Common myeloid progenitor, CD34-positive (primary cell): ENCODE measurements at places on chromosomes 11 and 22.

DNA sequence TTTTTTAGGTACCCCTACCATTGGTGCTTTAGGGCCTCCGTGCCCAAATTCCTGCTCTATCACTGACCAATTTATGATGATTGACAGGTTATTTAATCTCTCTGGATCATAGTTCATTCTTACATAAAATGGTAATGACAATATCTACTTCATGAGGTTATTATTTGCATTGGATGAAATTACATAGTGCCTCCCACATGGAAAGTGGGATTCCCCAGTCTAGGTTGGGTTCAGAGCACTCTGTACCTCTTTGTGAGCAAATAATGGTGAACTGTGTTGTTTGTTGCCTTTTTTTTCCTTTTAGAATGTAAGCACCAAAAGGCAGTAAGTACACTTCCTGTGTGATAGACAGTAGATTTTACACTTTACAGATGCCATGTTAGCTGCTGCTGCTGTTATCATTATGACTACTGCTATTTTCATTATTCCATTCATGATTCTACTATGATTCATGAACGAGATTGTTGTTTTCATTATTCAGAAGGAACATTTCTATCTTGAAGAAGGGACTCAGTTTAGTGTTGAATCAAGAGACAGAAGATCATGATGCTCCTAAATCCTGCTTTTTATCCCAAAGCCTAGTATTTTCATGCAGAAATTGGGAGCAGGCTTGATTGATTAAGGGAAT is 100.8 kb downstream of the ALX4 start:
- no peak for DNase-seq

GRCh38 chr11:110951950-110952503 is 239.8 kb upstream of the ARHGAP20 start:
- no peak for DNase-seq

GRCh38 chr11:57180081-57180561 is 1.6 kb upstream of the LRRC55 start:
- DNase-seq, result peak; percentile 7

GRCh38 chr11:77450227-77450626 is 23.7 kb downstream of the PAK1 start:
- no peak for DNase-seq

- no peak for DNase-seq
Observed at GRCh38 chr11:88059326-88059725, 115.9 kb downstream of the RAB38 start.

DNA sequence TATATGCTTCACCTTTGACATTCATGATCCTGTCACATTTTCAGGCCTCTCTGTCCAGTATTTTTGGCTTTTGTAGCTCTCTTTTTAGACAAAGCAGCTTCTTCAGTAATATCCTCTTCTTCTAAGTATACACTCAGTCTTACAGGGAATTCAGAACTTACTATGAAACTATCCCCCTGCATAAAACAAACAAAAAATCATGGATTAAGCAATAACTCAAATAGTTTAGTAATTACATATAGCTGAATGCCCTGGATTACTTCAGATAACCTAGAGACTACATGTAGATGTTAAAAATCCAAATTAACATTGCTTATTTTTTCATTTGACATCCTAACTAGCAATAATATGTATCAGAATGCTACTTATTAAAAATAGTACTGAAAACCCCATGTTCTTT is 5.2 kb downstream of the TAF1D start:
- DNase-seq, result no peak

DNA sequence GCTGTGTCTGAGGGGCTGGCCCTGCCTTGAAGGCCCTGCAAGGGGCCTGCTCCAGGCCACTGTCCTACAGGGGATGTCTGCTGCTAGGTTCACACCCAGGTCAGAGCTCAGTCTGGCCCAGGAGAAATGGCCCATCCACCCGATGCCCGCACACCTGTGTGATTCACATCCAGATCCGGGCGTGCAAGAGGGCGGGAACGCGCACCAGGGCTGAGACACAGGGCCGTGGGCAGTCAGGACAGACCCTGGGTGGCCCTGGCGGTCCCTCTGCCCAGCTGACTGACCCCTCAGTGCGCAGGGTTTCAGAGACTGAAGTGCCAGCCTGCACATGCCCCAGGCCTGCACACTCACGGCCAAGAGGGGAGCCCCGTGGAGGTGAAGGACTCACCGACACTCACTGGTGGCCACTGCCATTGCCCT is 7.4 kb downstream of the TOLLIP start:
- no peak for DNase-seq

DNA sequence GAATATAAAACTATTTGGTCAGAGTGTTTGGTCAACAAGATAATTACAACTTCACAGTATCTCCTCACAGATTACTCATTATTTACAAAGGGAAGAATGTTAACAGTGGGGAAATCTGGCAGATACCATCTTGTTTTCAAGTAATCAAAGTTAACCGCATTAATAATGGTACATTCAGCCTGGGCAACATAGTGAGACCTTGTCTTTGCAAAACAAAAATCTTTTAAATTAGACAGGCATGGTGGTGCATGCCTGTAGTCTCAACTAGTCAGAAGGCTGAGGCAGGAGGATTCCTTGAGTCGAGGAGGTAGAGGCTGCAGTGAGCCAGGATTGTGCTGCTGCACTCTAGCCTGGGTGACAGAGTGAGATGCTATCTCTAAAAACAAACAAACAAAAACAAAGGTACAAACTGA is 78.5 kb downstream of the ACER3 start:
- no peak for DNase-seq

GRCh38 chr11:106601684-106602297 is 416.5 kb downstream of the GUCY1A2 start:
- no peak for DNase-seq

GRCh38 chr11:88384669-88385005 is 47.1 kb upstream of the CTSC start:
- no peak for DNase-seq
